ENCODE measurements at places on chromosomes 2 and 18.

- H3K27me3 ChIP-seq, result no peaks in the 10 kb centered on the region
- H3K4me3 ChIP-seq, result peak overlapping the region; percentile 89
- peak; percentile 91 for DNase-seq
- peaks cover 2% of the 10 kb centered on the region for H3K36me3 ChIP-seq
- peaks cover 12% of the 10 kb centered on the region for H3K4me1 ChIP-seq
Measured at GRCh38 chr18:57630002-57630753, 8.5 kb upstream of the NARS1 start.

DNA sequence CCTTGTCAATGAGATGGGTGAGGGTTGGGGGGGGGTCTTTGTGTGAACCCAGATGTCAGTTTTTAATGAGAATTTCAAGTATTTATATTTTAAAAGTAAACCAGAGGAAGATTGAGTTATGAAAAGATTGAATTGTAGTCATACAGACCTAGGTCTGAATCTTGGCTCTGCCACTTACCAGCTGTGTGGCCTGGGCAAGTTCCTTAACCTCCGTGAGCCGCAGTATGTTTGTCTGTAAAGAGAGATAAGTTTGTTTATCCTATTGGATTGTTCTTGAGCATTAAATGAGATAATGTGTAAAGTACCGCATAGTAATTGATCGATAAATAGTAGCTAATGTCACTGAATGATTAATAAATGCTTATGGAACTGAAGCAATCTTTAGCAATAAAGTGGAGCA, 63.8 kb downstream of the EML6 start:
- no peaks in the 10 kb centered on the region for H3K4me1 ChIP-seq
- H3K27me3 ChIP-seq, result peaks cover 9% of the 10 kb centered on the region
- H3K27ac ChIP-seq, result no peak overlapping the region
- DNase-seq, result no peak

GRCh38 chr18:40984856-40985255, 970.2 kb upstream of the PIK3C3 start:
- H3K4me3 ChIP-seq, result no peak overlapping the region
- no peaks in the 10 kb centered on the region for H3K4me1 ChIP-seq
- DNase-seq, result no peak
- H3K36me3 ChIP-seq, result no peaks in the 10 kb centered on the region
- no peaks in the 10 kb centered on the region for H3K27me3 ChIP-seq

- peaks cover 3% of the 10 kb centered on the region for H3K36me3 ChIP-seq
- H3K4me3 ChIP-seq, result no peak overlapping the region
- no peaks in the 10 kb centered on the region for H3K4me1 ChIP-seq
- no peak for DNase-seq
Measured at GRCh38 chr2:232979871-232980461, 33.1 kb downstream of the NGEF start.

- H3K27ac ChIP-seq, result peak overlapping the region; percentile 100
- no peak for DNase-seq
- peaks cover 11% of the 10 kb centered on the region for H3K27me3 ChIP-seq
- peaks cover 12% of the 10 kb centered on the region for H3K36me3 ChIP-seq
Measured at GRCh38 chr2:149585166-149585885, 2.2 kb downstream of the MMADHC start.

DNA sequence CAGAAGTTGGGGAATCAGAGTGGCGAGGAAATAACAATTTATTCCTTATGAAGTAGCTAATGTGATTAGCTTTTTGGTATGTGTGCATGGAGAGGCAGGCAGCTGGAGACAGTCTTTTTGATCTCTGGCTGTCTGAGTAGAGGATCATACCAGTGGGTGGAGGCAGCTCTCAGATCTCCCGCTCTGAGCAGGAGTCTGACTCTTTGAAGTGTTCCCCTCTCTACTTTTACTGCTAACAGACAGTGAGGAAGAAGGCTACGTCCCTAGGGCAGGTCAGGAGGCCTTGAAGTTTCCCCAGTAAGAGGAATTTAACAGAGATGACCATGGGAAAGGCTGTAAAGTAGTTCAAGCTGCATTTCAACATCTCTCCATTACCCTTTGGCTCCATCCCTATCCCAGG, 111.9 kb upstream of the REG3A start:
- no peaks in the 10 kb centered on the region for H3K4me1 ChIP-seq
- no peaks in the 10 kb centered on the region for H3K36me3 ChIP-seq
- no peaks in the 10 kb centered on the region for H3K27me3 ChIP-seq
- no peak for DNase-seq
- H3K27ac ChIP-seq, result no peak overlapping the region

GRCh38 chr2:69779258-69780001, 37.5 kb downstream of the ANXA4 start:
- DNase-seq, result no peak
- no peak overlapping the region for H3K4me3 ChIP-seq
- H3K4me1 ChIP-seq, result peaks cover 14% of the 10 kb centered on the region
- no peak overlapping the region for H3K27ac ChIP-seq

- peaks cover 30% of the 10 kb centered on the region for H3K4me1 ChIP-seq
- peaks cover 2% of the 10 kb centered on the region for H3K36me3 ChIP-seq
- no peak overlapping the region for H3K4me3 ChIP-seq
Measured at GRCh38 chr2:25379535-25379934, 37.8 kb upstream of the DNMT3A start.

DNA sequence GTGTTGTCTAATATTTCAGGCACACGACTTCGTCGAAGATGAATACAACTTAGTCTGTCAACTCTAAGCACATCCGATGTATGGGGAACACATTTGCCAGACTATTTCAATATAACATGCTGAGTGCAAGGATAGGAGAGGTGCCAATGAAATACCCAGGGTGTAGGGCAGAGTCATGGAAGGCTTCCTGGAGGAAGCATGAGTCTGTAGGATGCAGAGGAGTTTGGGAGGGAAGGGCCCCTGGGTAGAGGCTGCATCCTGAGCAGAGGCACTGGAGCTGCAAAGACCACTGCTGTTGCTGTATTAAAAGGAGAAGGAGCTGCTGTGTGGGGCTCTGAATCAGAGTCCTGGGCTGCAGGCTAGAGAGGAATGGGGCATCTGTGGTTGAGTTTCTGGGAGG, 89.9 kb downstream of the ASAP2 start:
- no peak for DNase-seq
- peaks cover 54% of the 10 kb centered on the region for H3K27me3 ChIP-seq
- H3K4me1 ChIP-seq, result peaks cover 3% of the 10 kb centered on the region

DNA sequence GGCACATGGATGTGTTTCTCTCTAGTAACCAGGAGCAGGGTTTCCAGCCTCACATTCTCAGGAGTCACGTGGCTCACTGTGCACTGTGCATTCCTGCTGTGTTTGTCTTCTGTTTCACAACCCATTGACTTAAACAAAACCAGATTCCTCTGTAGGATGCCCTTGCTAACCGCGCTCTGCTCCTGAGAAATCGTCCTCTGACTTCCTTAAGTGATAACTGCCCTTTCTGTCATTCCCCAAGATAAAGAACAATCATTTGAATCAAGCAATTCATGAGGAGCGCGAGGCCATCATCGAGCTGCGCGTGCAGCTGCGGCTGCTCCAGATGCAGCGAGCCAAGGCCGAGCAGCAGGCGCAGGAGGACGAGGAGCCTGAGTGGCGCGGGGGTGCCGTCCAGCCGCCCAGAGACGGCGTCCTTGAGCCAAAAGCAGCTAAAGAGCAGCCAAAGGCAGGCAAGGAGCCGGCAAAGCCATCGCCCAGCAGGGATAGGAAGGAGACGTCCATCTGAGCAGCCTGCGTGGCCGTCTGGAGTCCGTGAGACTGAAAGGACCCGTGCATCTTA, 60.2 kb downstream of the RALBP1 start:
- no peaks in the 10 kb centered on the region for H3K27me3 ChIP-seq
- H3K27ac ChIP-seq, result no peak overlapping the region
- no peak for DNase-seq
- H3K4me3 ChIP-seq, result no peak overlapping the region
- H3K4me1 ChIP-seq, result peaks cover 4% of the 10 kb centered on the region

DNA sequence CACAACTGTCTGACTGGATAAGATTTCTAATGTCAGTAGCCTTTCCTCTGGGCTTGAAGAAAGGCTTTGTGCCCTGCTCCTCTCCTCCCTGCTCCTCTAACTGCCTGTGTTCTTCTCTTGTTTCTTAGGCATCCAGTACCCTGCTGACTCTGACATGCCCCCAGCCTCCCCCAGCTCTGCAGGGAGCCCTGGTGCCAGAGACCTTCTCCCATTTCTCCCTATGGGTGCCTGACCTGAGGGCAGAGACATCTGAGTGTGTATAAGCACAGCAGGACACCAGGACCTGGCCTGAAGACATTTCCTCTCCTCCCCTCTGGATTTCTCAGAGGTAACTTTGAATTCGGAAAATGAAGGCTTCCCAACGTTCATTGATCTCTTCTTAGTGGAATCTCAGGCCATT, 23.6 kb downstream of the RNF144A start:
- H3K36me3 ChIP-seq, result peaks cover 22% of the 10 kb centered on the region
- no peak for DNase-seq
- H3K4me1 ChIP-seq, result peaks cover 43% of the 10 kb centered on the region
- H3K27me3 ChIP-seq, result no peaks in the 10 kb centered on the region

GRCh38 chr2:8290771-8291352, 391.0 kb upstream of the ID2 start:
- H3K27ac ChIP-seq, result no peak overlapping the region
- H3K4me1 ChIP-seq, result peaks cover 2% of the 10 kb centered on the region
- no peaks in the 10 kb centered on the region for H3K27me3 ChIP-seq
- no peak for DNase-seq
- H3K4me3 ChIP-seq, result no peak overlapping the region

DNA sequence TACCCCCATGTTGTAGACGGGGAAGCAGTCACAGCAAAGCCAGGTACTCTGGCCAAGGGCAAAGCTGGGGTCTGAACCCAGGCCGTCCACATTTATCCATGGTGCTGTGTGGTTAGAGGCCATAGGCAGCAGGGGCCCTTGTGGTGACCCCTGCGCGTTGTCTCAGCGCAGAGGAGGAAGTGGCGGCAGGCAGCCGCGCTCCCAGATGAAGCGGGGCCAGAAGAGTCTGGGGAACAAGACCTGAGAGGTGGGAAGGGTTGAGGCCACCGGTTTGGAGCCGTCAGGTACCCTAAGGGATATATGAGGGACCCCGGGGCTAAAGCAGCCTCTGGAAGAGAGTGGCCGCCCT, 770 bp downstream of the ZNF396 start:
- H3K4me1 ChIP-seq, result peaks cover 17% of the 10 kb centered on the region
- peaks cover 12% of the 10 kb centered on the region for H3K27me3 ChIP-seq
- peak overlapping the region; percentile 93 for H3K4me3 ChIP-seq
- H3K36me3 ChIP-seq, result no peaks in the 10 kb centered on the region

DNA sequence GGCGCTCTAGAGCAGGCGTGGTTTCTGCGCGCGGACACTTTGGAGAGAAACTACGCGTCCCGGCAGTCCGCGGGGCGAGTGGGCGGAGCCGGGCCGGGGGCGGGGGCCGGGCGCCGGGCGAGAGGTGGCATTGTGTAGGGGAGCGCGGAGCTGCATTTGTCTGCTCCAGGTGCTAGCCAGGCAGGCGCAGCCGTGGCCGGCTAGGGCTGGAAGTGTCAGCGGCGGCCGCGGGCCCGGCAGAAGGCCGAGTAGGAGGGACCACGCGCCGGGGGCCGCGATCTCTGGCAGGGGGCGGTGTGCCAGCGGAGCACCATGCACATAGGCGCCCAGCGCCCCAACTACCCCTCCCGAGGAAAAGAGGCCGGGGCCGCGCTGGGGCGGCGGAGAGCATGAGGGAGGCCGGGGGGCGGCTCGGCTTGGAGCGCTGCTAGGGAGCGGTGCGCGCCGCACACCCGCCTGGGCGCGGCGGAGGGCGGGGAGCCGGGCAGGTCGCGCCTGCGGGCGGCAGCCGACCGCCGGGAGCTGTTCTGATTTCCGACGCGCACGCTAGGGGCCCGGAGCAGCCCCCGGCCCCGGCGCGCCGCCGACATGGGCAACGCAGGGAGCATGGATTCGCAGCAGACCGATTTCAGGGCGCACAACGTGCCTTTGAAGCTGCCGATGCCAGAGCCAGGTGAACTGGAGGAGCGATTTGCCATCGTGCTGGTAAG, at the start of gene FMNL2:
Gene FMNL2 (plus strand): TSS at position 159 of the 710 bp plus-strand sequence.
- DNase-seq, result peak; percentile 11
- peak within 1 kb of the TSS; percentile 87 for H3K4me3 ChIP-seq
- H3K27ac ChIP-seq, result no peak within 1 kb of the TSS
- peaks cover 2% of the 10 kb centered on the region for H3K36me3 ChIP-seq

DNA sequence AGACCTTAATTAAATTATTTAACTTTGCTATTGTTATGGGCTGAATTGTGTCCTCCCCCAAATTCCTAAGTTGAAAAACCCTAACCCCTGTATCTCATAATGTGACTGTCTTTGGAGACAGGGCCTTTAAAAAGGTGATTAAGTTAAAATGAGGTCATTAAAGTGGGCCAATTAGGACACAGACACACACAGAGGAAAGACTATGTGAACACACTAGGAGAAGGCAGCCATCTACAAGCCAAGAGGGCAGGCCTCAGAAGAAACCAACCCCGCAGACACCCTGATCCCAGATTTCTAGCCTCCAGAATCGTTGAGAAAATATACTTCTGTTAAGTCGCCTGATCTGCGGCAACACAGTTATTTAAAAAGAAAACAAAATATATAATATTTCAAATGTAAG, 6.4 kb downstream of the STK17B start:
- peaks cover 38% of the 10 kb centered on the region for H3K4me1 ChIP-seq
- no peak for DNase-seq
- no peaks in the 10 kb centered on the region for H3K27me3 ChIP-seq
- H3K36me3 ChIP-seq, result peaks cover 23% of the 10 kb centered on the region
- H3K27ac ChIP-seq, result peak overlapping the region; percentile 100

DNA sequence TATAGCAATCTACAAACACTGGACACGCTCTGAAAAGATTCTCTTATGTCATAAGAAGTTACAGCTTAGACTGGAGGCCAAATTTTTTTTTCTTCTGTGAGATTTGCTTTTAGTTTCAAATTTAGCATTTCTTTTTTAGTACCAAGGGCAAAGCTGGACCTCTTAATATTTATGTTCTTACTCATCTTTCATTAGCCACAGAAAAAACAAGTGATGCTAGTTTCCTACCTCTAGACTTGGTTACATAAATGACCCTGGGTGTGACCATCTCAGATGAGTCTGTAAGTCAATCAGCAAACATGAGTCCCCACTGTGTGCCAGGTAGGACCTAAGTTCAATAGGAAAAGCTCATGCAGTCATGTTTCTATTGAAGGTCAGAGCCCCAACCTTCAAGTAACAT, 94.4 kb downstream of the MEP1B start:
- H3K27ac ChIP-seq, result no peak overlapping the region
- H3K4me1 ChIP-seq, result peaks cover 3% of the 10 kb centered on the region
- H3K36me3 ChIP-seq, result peaks cover 6% of the 10 kb centered on the region
- DNase-seq, result no peak
- peaks cover 23% of the 10 kb centered on the region for H3K27me3 ChIP-seq
- H3K4me3 ChIP-seq, result no peak overlapping the region
